Ecto neural progenitor cell (in vitro differentiated cells): ENCODE measurements at places on chromosomes 3 and 15.

GRCh38 chr3:169701457-169701856, 37.9 kb upstream of the MECOM start:
- no peak for DNase-seq

DNA sequence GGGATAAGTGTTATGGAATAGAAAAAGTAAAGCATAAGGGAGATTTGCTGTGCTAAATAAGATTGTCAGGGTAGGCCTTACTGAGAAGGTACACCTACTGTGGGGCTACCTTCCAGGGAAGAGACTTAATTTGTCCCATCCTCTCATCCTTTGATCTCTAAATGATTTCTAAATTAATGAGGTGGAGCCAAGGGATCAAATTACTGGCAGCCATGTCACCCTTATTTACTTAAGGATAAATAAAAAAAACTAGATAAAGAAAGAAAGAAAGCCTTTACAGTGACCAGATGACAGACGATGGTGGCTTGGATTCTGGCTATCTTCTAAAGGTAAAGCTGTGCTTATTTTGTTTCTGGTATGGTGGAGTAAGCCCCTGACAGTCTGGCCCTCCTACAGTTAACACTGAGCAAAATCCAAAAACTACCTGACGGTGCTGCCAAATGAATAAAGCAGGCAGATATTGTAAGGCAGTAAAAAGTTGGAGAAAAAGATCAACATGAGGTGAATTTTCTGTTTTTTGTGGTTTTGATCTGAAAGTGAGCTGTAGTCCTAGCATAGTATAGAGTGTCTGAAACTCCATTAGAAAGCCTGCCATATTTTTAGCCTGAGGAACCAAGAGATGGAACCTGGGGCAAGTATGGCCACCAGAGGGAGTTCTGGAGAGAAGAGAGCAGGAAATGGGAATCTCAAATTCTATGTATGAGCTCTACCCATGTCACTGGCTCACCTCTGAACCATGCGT, 285.1 kb upstream of the MANF start:
- DNase-seq, result peak; percentile 55

DNA sequence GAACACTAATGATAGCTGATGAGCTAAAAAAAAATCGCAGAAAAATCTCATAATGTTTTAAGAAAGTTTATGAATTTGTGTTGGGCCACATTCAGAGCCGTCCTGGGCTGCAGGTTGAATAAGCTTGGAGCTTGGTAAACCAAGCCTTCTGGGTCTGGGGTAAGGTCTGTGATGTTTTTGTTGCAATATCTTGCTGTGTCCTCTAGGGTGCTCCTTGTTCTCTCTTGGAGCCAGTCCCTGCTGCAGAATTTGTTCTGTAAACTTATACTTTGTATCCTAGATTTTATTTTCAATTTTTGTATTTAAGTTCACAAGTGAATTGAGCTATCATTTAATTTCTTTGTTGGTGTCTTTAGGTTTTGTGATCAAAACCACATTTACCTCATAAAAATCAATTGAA, 143.7 kb downstream of the NR1D2 start:
- no peak for DNase-seq

DNA sequence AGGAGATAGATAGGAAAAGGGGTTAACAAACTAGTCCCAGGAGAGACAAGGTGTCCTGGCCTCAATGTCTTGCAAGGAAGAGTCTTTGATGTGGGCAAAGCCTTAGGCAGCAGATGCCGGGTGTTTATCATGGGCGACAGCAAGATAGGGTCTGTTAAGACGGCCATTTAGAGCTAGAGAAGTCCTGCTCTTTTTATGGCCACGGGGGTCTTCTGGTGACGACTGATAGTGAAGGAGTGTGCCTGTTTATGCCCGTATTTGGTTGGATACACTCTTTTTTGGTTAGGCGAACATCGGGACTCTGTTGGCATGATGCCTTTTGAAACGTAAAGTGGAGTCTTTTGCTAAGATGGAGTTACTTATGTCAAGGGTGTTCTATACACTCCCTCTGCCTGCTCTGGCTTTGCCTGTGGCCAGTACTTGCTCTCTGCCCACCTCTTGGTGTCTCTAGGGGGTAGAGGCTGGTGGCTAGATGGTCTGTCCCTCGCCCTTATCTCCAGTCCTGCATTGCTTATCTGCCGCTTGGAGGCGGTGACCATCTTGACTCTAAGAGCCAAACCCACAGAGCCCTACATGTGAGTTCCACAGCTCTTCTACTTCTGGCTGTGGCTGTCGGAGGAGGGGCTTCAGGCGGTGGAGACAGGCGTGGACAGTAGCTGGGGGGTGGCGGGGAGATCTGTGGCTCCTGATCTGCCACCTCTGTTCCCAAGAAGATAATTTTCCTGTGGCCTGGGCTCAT, 55.8 kb upstream of the ZBTB38 start:
- no peak for DNase-seq

DNA sequence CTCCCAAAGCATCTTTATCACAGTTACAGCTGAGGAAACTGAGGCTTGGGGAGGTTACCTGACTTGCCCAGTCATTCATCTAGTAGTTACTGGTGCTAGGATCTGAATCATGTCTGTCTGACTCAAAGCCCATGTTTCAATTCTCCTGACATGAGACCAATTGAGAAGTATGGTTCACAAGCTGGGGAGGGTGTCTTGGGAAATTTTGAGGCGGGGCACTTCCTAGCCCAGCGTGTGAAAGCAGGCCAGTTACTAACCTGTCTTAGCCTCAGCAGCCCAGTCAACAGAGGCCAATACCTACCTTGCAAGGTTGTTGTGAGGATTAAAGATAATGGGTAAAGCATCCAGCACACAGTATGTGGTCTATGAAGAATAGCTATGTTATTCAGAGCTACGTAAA, 37.0 kb downstream of the CLDN18 start:
- DNase-seq, result no peak

DNA sequence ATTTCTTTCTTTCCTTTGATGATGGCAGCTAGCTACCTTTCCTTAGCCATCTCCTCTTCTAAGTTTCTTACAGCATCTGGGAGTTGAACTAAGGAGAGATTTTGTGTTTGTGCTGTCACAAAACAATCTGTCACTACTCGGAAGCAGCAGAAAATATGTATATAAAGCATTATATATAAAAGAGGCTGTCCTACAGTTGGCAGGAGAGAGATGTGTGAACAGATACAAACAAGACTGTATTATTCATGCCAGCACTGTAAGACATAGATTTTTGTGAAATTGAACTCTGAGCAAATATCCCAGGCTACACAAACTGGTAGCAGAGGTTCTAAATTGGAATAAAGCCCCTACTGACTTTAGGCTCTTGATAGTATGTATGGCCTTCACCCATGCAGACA, 577.5 kb upstream of the NECTIN3 start:
- no peak for DNase-seq

- DNase-seq, result no peak
Measured at GRCh38 chr3:187996609-187997008, 157.3 kb upstream of the LPP start.

- no peak for DNase-seq
Measured at GRCh38 chr3:98529856-98530459, 1.8 kb upstream of the GPR15 start.

DNA sequence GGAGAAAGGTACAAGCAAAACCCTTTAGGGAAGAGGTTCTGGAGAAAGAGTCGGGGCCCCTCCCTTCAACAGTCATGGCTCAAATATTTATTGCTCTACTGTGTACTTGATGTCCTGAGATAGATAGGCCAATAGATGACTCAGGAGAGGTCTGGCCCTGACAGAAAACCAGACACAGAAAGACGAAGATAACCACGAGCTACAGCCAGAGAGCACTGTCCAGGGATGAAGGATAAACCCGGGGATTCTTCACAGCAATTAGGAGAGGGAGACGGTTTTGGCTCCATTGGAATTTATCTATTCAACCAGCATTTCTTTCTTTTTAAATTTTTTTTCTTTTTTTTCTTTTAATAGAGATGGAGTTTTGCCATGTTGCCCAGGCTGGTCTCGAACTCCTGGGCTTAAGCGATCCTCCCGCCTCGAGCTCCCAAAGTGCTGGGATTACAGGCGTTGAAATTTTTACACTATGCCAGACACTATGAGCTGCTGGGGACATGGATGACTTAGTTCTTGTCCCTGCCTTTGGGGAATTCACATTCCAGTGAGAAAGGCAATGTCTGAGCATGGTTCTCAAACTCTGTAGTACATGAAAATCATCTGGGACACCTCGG, 4.6 kb upstream of the CIDEC start:
- DNase-seq, result no peak

DNA sequence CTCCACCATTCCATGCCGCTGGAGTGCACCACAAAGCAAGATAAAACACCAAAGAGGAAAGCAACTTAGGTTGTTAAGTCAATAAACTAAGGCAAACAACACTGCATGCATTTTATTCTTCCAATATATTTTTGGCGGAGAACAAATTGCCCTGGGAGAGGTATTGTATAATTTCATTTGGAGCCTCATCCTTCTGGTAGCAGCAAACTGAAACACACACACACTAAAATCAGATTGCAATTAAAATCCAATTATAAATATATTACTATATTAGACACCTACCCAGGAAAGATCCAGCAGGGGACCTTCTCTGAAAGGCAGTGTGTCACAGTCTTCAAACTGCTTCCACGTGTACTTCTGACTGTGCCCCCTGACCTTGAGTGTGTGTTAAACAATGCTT, 102.3 kb downstream of the RORA start:
- DNase-seq, result no peak

DNA sequence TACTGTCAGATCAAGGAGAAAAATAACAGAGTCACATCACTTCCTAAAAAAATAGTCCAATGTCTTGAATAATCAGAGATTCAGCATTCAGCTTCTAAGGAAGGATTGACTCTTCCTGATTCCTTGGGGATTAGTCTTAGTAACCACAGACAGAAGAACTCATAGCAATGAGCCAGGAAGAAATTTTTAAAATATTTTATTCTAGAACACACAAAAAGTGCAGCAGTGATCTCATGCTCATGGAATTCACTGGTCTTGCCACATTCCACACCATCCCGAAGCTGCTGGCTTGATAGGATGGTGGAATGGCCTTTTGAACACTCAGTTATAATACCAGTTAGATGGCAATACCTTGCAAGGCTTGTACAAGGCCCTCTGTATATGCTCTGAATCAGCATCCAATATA, 43.0 kb upstream of the ABI3BP start:
- no peak for DNase-seq

GRCh38 chr3:15327941-15328340, 4.4 kb downstream of the SH3BP5 start:
- DNase-seq, result no peak

DNA sequence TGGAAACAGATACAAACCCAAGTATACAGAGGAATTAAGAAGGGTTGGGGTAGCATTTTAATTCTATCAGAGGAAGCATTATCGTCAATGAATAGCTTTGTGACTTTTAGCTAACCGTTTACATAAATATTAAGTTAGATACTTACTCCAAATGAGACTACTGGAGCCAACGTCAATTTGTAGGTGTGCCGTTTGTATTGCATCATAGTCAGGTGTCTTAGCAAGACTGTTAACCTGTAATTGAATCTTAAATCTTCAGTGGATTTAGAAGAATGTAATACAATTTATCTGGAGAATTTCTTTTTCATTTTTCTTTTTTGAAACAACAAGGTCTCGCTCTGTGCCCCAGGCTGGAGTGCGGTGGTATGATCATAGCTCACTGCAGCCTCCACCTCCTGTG, 55.1 kb downstream of the CRTC3 start:
- DNase-seq, result no peak

DNA sequence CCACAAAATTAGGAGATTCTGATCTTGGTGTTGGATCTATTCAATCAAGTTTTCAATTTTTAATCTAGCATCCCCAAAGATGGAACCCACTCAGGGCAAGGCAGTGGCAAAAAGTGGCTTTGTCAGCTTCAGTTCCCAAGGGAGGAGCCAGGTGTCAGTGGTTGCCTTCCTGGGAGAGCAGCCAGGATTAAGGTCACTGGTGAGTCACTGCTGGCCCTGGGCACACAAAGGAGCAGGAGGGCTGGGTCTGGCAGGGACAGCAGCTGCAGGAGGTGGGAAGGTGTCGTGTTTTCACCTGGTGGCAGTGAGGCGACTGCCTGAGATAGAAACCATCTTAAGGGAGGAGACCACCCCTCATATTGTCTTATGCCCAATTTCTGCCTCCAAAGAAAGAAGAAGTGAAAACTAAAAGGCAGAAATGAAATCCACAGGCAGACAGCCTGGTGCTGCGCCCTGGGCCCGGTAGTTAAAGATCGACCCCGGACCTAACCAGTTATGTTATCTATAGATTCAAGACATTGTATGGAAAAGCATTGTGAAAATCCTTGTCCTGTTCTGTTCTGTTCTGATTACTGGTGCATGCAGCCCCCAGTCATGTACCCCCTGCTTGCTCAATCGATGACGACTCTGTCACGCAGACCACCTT, 5.9 kb upstream of the KLHL25 start:
- DNase-seq, result no peak

GRCh38 chr15:101054116-101054515, 135.0 kb downstream of the LRRK1 start:
- peak; percentile 38 for DNase-seq

DNA sequence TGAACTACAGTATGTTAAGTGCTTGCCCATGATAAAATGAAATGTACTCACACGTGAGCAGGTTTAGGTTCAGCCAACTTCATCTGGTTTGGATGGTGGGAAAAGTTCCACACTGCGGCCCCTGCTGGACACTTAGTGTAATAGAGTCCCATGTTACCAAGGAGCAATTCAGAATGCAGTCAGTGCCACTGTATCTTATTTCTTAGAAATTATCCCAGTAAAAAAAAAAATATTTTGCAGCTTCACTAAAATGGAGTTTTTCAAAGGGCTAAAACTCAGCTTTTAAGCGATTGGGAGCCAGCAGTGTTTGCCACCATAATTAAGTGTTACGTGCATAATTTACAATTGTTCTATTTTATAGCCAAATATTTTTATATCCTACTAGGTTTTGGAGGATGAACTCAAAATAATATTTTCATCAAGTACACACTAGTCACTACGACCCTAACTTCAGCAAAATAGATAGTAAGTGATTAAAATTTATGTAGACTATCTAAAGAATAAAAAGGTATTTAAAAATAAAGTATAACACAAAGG, 371.7 kb upstream of the GBE1 start:
- DNase-seq, result no peak

GRCh38 chr3:159829056-159829455, 159.6 kb upstream of the IL12A start:
- no peak for DNase-seq
